Stimulated activated CD4-positive, alpha-beta T cell treated with anti-CD3 and anti-CD28 coated beads, Interleukin-1b, Interleukin-23, amount 100 ng/mL, for 1 hour (primary cell): ENCODE measurements at places on chromosomes 3 and 15.

DNA sequence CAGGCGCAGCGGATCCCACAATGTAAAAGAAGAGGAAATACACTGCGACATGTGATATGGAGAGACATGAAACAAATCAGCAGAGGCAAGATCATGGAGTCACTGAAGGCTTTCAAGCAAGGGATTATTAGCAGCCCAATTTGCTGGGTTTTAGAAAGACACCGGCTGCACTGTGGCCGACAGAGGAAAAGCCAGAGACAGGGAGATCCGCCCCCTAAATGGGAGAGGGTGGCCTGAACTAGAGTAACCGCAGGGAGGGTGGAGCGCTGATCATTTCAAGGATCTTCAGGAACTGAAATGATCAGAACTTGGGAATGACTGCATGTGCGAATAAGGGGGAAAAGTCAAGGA, 612 bp upstream of the C15orf40 start:
- DNase-seq: no peak

- no peak for DNase-seq
Measured at GRCh38 chr3:126672741-126673140, 17.8 kb upstream of the TXNRD3 start.

- no peak for DNase-seq
Measured at GRCh38 chr15:39215015-39215414, 365.9 kb upstream of the THBS1 start.

DNA sequence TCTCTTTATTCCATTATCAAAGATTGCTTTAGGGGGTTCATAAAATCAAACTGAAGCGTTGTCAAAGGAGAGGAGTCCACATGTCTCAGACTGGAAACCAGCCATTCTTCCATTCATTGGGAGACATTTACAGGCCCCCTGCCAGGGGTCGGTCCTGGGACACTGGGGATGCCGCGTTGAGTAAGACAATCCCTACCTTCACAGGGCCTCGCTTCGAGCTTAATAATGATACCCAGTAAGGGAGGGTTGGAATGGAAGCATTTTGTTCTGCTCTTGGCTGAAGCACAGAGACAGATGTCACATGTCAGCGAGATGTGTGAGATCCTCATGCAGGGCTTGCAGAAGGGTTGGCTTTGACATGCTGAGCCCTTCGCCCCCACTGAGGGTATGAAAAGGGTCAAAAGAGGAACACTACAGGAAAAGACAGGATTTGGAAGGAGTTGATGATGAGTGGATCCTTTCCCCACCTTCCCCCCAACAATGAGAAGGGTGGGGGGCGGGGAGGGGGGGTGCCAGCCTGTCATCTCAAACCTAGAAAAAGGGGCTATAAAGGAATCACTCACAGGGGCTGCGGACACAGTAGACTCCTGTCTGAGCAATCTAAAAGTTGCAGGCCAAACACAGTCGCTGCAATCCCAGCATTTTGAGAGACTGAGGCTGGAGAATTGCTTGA, 25.6 kb upstream of the ARL8B start:
- DNase-seq: no peak

- DNase-seq: no peak
Measured at GRCh38 chr3:31390466-31390865, 142.3 kb upstream of the STT3B start.

DNA sequence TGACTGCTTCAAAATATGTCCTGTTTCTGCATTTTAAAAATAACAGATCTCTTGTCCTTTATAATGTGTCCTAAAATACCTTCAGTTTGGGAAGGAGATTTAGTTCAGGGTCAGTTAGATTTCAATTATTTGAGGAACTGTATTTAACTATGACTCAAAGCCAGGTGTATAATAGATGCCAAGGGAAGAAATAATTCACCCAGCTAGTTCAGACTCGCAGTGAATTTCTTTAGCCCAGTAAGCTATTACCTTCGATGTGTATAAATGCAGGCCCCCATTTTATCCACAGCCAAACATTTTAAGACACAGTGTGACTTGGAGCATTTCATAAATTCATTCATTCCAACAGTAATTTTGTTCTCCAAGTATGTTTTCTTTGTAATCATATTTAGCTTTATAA, 458.0 kb downstream of the ZNF385D start:
- DNase-seq: no peak

GRCh38 chr3:171833789-171834460, 9.2 kb upstream of the TMEM212 start:
- DNase-seq: no peak

GRCh38 chr15:26985050-26985449, 14.1 kb downstream of the GABRG3 start:
- no peak for DNase-seq

DNA sequence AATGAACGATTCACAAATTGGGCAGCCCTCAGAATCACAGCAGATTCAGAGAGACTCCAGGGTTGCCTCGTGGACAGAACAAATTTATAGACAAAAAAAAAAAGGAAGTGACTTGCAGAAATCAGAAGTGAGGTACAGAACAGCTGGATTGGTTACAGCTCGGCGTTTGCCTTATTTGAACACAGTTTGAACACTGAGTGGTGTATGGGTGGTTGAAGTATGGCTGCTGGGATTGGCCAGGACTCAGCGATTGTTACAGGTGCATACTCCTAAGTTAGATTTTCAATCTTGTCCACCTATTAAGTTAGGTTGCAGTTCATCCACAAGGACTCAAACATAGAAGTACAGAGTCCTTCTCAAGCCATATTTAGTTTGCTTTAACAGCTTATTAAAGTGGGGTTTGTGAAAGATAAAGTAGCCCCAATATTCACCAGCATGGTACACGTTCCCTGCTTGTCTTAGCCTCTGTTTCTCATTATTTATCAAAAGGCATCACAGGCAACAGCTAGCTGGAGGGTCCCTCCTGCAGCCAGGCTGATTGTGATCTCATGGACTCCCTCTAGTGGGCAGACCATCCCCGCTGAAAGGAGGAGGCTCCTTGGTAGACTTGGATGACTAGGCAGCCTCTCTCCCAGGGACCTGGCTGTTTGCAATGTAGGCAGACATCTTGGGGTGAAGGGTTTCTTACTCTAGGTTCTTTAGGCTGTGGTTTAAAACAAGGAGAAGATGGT, 17.6 kb upstream of the ALDH1L1 start:
- no peak for DNase-seq

DNA sequence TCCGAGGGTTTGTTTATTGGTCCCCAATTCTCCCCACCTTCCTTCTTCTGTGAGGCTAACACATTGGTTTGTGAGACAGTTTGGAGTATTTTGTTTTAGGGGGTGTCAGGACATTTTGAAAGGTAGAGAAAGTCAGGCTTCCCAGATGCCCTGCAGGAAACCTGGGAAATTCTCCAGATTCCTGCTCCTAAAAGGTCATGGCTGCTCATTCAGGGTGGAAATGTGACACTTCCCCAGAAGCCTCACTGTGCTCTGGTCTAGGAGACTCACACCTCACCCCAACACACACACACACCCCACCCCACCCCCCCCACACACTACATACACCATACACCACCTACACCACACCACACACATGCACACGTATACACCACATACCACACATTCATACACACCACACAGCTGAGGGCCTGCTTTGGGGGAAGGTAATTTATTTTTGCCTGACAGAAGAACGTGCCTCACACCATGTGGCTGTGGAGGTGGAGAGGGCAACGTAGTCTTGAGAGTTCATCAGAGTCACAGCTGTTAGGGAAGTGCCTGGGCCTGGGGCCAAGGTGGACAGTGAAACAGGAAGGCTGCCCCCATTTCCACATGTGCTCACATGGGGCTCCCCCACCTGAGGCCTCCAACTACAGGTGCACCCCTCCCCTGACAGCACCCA, 40.4 kb upstream of the LIMD1 start:
- no peak for DNase-seq

- DNase-seq: no peak
Measured at GRCh38 chr15:89359471-89360293, 25.1 kb upstream of the POLG start.

GRCh38 chr3:177679568-177680471, 482.5 kb upstream of the TBL1XR1 start:
- no peak for DNase-seq

DNA sequence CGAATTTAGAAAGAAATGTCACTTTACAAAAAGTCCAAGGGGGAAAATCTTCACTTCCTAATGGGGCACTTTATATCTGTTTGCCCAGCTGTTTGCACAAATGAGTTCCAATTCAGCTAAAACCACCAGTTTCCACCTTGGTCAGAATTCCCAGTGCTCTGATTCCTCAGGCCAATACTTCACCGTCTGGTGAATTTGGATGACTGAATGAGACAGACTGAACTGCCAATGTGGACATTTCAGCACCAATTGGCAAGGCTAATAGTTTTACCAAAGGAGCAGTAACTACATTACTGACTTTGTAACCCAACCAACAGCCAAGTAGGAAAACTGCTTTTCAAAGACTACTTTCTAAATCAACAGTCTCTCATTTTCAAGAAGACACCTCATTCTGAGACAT, 51.8 kb downstream of the ABI3BP start:
- no peak for DNase-seq

- DNase-seq: no peak
Measured at GRCh38 chr3:171511450-171511849, 51.2 kb upstream of the TNIK start.

DNA sequence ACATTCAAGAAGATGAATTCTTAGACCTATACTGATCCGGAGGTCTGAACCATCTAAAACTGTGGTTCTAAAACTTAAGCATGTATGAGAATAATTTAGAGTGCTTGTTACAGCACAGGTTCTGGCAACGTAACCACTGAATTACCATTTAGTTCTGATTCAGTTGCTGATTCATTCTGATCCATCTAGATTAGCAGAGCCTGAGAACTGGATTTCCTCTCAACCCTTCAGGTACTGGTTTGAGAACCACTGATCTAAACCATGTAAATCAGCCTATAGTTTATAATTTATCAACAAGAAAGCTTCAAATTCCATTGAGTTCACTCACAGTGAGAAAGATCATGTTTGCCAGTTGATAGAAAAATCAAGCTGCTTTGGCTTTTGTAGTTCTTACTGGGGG, 1001.1 kb upstream of the EPHA6 start:
- no peak for DNase-seq

- DNase-seq: no peak
Measured at GRCh38 chr15:34952481-34952880, 17.1 kb downstream of the AQR start.

DNA sequence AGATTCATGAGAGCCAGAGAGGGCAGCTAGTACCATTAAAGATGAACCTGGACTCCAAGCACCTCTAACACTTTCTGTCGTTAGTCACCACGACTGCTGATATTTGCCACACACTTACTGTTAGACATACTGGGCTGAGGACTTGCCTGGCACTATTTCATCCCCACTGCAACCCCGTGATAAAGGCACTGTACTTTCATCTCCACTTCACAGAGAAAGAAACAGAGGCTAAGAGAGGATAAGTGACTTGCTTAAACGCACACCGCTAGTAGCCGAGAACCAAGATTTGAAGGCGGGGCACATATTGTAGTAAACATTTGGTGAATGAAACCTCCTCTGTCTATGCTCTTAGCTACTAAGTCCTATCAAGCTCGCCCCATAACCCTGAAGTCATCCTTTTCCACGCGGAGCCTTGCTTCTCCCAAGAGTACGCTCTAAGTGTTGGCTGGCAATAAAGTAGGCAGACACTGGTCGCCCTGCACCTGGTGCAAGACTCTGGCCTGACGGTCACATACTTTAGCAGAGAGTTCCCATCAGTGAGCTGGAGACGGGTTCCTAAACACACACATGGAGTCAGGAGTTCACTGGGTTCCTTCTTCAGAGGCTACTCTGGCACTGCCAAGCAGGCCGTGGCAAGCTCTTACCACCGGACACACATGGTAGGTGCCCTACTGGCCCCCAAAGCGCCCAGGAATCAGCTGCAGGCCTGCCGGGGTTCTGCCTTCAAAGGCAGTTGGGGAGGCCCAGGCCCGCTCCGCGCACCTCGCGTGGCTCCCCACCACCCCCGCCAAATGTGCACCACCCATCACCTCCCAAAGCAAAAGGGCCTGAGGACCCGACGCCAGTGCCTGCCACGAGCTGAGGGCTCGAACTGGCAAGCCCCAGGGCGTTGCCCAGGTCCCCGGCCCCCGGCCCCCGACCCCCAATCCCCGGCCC, 951 bp downstream of the POMGNT2 start:
- DNase-seq: no peak

DNA sequence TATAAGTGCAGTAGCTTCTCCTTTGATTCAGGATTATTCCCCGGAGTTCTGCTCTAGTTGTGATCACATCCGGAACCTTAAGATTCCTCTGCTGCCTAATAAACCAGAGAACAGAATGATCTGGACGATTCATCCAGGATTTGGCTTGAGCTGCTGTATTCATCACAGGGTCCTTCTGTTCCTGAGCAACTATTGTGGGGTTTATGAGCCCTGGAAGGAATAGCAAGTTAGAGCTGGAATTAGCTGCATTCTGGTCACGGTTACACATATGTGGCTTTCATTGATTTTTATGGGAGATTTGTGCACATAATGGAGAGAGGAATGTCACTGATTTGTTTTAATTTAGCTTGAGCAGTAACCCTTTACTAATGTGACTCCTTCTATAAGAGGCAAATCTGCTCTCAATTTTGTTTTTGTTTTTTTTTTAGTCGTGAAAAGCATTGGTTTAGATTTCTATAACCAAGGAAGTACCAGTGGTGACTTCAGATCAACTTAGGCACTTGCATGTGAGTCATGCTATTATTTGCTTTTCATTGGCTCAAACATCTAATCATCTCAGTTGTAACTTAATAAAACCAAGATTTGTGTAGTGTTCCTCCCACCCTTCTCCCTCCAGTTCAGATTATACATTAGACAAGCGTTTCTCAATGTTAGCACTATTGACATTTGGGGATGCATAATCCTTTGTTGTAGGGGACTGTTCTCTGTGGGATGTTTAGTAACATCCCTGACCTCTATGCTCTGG, 148.5 kb downstream of the OTOL1 start:
- no peak for DNase-seq

GRCh38 chr15:81281456-81281735, 42.5 kb downstream of the STARD5 start:
- DNase-seq: no peak

DNA sequence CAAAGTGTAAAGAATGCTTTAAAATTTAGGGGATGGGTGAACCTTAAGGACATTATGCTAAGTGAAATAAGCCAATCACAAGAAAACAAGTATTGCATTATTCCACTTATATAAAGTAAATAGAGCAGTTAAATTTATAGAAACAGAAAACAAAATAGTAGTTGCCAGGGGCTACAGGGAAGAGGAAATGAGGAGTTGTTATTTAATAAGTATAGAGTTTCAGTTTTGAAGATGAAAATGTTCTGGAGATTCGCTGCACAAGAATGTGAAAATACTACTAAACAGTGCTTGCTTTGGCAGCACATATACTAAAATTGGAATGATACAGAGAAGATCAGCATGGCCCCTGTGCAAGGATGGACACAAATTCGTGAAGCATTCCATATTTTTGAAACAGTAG, 32.0 kb downstream of the DNAH12 start:
- DNase-seq: no peak
